ENCODE measurements at places on chromosomes 4 and X. TPM values are rescaled to one million over a fixed set of nuclear protein-coding genes. Genes with fewer than 3 reads are reported as not detected.

Gene FSTL5
- polyA plus RNA-seq, result 3.1 TPM

Gene SCML1
- 28.4 TPM for polyA plus RNA-seq

Gene ARX
- not detected for polyA plus RNA-seq

Gene RAB40A
- polyA plus RNA-seq, result 2.3 TPM

Gene S100G
- polyA plus RNA-seq, result not detected

Gene TMEM271
- 0.09 TPM for polyA plus RNA-seq

Gene HUWE1
- 165 TPM for polyA plus RNA-seq

Gene AREG
- polyA plus RNA-seq, result not detected

Gene SMIM43
- 1.3 TPM for polyA plus RNA-seq

DNA sequence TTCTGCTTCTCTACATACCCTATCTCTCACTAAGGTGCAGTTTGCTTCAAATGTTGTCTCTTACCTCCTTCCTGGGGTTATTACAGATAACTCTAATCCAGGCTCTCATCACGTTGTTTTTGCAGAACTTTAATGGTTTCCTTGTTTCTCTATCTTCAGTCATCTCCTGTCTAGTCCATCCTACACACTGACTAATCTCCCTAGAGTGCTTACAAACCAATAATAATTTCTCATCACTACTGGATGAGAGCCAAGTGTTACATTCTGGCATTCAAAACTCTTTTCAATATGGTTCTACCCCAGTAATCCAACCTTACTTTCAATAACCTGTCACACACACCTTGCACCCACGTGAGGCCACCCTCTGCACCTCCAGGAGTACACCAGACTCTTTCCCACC lies 86.1 kb downstream of the SYNPO2 start:
- DNase-seq, result no peak

DNA sequence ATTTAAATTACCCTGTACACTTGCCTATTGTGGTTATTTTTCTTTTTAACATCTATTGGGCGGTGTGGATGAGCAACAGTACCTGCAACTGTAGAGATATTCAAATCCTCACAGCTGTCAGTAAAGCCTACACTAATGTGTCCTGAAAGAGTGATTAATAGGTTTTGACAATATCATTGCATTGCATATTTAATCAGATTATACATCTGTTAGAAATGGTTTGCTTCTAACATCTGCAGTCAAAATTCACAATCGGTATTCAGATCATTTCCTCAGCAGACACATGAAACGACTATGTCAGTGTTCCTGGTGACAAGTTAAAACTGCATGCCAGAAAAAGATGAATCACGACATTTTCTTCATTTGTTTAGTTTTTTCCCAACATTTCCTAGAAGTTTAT lies 254.6 kb upstream of the EPHA5 start:
- no peak for DNase-seq

DNA sequence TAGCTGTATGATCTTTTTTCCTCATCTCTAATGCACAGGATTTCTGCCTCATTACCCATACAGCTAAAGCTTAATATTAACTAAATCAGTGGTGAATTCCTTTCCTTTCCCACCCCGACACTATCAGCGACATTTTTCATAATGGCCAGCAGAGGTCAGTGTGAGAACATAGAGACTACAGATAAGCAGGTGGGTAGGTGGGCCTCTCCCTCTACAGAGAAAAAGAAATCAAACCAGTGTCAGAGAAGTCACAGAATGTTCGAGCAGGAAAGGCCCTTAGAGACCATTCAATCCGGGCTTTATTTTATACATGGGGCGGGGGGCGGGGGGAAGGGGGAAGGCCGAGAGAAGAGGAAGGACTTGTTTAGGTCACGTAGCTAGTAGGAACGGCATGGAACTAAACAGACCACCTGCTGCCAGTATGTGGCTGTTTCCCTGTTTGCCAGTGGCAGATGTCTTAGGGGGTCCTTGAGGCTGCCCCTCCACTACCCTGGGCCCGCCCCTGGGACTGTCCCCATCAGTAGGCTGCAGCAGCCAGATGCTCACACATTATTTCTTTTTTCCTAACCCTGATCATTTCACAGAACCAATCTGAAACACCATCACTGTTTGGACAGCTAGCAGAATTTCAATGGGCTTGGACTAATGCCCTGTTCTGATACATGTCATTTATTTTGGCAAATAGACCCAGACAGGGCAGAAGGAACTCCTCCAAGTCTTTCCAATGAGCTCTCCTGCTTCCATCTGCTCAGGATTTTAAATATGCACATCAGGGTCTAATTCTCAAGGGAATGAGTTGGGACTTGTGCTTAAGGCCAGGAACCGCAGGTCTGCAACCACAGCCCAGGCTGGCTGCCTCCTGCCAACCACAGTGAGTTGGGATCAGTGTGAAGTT lies 133.4 kb downstream of the ATG4A start:
- DNase-seq, result peak; percentile 65

DNA sequence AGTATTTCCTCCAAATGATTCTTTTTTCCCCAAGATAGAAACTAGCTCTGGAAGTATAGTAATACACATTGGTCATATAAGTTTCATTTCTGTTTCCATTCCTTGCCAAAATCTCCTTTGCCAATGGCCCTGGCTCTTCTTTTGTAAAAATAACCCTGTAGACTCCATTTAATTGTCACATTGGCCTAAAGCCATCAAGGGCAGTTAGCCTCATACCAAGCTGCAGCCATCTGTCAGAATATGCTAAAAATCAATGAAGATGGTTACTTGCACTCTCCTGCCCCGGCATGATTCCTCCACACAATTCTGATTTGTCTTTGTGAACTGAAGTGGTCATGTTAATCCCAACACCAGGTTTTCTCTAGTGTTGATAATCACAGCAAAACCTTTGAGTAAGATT lies 380.5 kb downstream of the SH2D1A start:
- no peak for DNase-seq

DNA sequence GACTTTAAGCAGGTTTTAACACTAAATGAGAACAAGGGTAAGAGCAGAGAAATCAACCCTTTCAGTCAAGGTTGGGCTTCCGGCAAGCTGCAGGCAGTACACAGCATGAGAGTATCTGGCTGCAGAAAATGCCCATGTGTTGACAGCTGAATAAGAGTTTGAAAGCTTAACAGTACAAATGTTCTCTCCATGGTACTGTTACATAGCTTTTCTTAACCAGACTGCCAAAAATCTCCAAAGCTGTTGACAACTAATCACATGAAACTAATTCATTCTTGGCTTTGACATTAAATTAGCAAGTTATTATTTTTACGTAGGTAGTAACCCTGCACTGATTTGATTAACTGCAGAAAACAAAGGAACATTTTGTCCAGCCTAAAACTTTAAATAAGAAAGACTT lies 153.5 kb downstream of the SLC10A7 start:
- no peak for DNase-seq

- DNase-seq, result no peak
Measured at GRCh38 chrX:109943092-109943739, 59.7 kb upstream of the TMEM164 start.

- no peak for DNase-seq
Measured at GRCh38 chrX:8364369-8365141, 100.1 kb upstream of the VCX3B start.

GRCh38 chr4:102469806-102470205 lies 31.4 kb upstream of the NFKB1 start:
- no peak for DNase-seq

GRCh38 chr4:128359422-128359821 lies 71.8 kb upstream of the PGRMC2 start:
- no peak for DNase-seq

GRCh38 chr4:152014280-152014679 lies 253.5 kb upstream of the GATB start:
- DNase-seq, result no peak

All from left renal pelvis (tissue), 4 donors.